Omental fat pad (tissue), 4 donors: ENCODE measurements at places on chromosomes 16 and 17.
A peak's percentile ranks its signal among the peaks of the same experiment; 100 is the strongest.

GRCh38 chr16:4865231-4865860 is 18.1 kb downstream of the UBN1 start:
- DNase-seq = no peak

DNA sequence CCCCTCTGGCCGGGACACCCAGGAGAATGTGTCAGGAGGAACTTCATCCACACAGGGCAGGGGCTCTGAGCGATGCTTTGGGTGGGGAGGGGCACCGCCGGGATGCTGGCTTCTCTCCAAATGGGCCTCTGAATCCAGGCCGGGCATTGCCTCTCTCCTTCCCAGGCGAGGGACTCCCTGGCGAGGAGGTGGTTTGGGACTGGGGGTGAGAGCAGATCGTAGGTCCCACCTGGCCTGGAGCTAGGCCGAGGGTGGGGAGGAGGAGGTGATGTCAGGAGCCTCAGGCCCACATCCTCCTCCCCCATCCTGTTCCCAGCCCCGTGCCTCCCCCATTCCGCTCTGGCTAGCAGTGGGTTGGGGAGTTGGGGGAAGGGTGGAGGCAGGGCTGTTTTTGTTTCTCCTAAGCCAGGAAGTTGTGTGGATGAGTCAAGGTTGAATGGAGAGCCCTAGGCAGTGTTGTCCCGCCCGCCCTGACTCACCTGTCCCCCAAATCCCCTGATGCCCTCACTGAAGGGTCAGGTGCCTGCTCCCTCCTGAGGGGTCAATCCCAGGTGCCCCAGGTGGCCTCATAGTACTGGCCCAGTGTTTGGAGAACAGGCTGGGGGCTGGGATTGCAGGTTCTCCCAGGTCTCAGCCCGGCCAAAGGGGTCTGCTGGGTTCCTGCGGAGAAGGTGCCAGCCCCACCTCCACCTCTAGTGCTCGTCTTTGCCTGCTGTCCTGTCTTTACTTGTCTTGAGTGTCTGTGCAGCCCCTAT is 2.8 kb downstream of the GRB7 start:
- DNase-seq = peak; percentile 32

DNA sequence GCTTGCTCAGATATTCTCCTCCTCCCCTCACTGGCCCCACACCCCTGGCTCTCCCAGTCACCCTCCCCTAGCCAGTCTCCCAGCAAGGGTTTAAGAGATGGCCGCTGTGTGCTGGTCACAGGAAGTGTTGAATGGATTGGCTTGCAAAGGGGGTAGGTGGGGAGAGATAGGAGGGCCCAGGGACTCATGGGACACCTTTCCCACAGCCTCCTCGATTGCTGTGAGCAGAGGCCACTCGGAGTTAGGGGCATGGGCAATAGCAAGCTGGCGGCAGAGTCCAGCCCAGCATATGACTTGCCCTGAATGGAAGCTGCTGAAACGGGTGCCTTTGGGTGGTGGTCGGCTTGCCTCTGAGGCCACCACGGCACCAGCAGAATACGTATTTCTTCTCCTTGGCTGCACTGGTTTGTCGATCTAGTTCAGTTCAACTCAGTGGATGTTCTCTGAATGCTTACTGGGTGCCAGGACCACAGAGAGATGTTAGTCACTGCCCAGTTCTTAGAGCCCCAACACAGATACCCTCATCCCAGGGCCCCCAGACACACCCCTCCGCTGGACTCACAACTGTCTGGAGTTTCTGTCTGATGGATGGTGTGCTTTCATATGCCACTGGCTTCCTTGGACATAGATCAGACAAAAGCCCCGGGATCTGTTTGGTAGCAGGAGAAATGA is 6.0 kb downstream of the WFIKKN2 start:
- no peak for DNase-seq

- no peak for DNase-seq
Observed at GRCh38 chr17:27741971-27742575, 58.3 kb downstream of the NOS2 start.

GRCh38 chr16:83441517-83441916 is 366.3 kb upstream of the HSBP1 start:
- no peak for DNase-seq

DNA sequence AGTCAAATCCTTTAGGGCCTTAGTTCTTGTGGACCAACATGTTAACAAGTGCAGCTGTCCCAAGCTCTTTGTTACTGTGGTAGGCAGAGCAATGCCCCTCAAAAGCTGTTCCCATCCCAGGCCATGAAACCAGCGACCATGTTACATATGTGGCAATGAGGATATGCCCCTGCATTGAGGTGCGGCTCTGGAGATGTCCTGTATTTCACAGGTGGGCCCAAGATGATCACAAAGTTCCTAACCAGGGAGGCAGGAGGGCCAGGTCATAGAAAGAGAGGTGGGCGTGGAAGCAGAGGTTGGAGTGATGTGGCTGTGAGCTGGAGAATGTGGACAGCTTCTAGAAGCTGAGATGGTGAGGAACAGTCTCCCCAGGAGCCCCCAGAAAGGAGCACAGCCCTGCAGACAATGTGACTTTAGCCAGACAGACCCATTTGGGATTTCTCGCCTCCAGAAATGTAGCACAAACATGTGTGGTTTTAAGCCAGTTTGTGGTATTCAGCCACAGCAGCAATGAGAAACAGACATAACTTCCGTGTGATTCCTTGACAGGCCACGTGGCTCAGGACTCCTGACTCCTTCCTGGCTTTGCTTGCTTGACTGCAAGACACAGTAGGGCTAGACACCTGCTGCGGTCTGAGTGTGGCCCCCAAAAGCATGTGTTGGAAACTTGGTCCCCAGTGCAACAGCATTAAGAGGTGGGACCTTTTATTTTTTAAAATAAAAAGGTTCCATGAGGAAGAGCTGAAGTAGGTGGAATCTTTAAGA is 778.3 kb downstream of the KCNJ18 start:
- DNase-seq = no peak

DNA sequence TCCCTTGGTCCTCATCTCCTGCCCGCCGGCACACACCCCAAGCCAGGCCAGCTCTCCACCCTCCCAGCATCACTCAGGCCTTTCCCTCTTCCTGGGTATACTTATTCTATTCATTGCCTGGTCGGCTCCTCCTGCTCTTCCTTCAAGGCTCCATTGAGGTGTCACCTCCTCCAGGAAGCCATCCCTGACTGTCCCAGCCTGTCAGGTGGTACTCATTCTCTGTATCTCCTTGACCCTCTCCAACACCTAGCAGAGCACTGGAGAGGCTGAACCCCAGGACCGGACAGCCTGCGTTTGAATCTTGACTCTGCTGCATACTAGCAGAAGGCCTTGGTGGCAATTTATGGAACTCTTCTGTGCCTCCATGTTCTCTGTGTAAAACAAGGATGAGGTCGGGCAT is 428 bp upstream of the TNFRSF13B start:
- DNase-seq = no peak

DNA sequence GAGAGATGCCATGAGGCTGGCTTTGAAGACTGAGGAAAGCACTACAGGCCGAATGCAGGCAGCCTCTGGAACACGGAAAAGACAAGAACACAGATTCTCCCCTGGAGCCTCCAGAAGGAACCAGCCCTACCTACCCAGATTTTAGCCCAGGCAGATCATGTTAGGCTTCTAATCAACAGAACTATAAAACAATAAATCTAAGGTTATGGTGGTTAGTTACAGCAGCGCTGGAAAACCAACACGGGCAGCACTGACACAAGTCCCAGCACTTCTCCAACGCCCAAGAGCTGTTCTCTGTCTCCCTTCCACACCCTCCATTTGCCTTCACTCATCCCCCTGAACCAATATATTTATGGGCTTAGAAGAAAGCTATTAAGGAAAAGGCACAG is 7.5 kb downstream of the ANKRD11 start:
- DNase-seq = no peak

DNA sequence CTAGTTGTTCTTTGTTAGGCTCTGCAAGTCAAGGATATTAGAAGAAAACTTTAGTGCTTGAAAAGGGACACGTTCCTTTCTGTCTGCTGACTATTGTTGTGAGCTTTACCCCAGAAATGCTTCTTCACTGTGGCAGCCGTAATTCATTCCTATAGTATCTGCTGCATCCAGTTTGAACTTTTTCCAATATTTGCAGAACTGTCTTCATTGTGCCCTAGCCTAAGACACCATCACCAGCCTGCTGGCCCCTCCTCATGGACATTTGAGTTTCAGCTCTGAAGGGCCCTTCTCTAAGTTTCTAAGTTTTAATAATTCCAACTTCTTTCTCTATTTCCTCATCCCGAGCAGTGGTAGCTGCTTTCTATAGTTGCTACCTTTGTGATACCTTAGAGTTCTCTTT is 91.7 kb downstream of the SLC39A11 start:
- no peak for DNase-seq

GRCh38 chr16:72241008-72241407 is 69.1 kb upstream of the PMFBP1 start:
- no peak for DNase-seq
